Activated CD4-positive, alpha-beta T cell treated with anti-CD3 and anti-CD28 coated beads for 36 hours (primary cell): ENCODE measurements at places on chromosomes 2 and 18. TPM values are rescaled to one million over a fixed set of nuclear protein-coding genes. Genes with fewer than 3 reads are reported as not detected.

DNA sequence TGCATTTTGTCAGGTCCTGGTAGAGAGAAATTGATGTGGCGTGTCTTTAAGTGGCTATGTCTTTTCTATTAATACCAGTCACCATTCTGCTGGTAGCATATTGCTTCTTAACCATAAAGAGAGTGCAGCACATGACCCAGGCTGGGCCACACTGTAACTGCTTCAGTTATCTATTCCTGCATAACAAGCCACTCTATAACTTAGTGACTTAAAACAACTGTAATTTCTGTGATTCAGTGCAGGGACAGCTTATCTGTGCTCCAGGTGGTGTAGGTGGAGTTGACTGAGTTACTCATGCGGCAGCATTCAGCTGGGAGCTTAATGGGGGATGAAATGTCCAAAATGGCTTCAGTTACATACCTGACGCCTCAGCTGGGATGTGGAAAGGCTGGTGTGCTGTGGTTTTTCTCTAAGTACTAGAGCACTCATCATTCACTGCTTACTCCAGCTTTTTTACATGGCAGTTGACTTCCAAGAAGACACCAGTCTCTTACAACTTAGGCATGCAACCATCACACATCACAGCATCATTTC is 742.4 kb downstream of the SATB2 start:
- no peak for DNase-seq

- no peak for DNase-seq
These were observed 396.3 kb downstream of the RIT2 start for GRCh38 chr18:42719221-42719620.

Gene GBX2
- not detected for total RNA-seq

- DNase-seq = no peak
These were observed 1.4 kb downstream of the ANO7 start for GRCh38 chr2:241189856-241190201.

GRCh38 chr2:8677646-8678592 is 3.9 kb upstream of the ID2 start:
- peak; percentile 65 for DNase-seq

Gene DPP4
- 15.9 TPM for total RNA-seq

Gene CRIM1
- 5.2 TPM for total RNA-seq

Gene APCDD1
- total RNA-seq = not detected

DNA sequence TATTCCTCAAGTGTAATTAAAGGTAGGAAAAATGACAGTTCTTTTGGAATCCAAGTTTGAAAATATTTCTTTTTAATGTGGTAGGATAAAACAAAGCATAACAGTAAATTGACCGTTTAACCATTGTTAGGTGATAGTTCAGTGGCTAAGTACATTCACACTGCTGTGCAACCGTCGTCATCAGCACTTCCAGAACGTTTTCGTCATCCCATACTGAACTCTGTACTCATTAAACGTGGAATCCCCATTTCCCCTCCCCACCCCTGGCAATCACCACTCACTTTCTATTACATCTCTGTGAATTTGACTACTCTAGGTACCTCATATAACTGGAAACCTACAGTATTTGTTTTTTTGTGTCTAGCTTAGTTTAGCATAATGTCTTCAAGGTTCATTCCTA is 32.9 kb upstream of the FZD5 start:
- no peak for DNase-seq

DNA sequence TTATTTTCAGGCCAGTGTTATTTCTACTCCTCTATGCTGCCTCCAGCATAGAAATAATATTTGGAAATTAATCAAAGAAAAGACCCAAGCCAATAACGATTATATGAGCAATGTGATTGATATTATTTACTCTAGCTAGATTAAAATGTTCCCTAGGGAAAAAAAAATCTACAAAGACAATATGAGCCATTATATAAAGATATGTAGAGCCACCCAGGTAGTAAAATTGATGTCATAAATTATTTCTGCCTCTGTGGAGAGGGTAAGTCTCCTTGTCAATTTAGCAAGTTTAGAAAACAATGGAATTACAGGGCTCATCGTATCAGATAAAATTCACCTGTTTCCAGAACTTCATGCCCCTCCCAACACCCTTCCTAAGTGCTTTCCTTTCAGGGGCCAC is 202.9 kb downstream of the RDH14 start:
- no peak for DNase-seq

GRCh38 chr2:18047213-18047611 is 168.7 kb downstream of the KCNS3 start:
- no peak for DNase-seq

- no peak for DNase-seq
These were observed 319.2 kb downstream of the LRATD1 start for GRCh38 chr2:14951569-14952285.
